ENCODE measurements at places on chromosomes 2 and 18.

DNA sequence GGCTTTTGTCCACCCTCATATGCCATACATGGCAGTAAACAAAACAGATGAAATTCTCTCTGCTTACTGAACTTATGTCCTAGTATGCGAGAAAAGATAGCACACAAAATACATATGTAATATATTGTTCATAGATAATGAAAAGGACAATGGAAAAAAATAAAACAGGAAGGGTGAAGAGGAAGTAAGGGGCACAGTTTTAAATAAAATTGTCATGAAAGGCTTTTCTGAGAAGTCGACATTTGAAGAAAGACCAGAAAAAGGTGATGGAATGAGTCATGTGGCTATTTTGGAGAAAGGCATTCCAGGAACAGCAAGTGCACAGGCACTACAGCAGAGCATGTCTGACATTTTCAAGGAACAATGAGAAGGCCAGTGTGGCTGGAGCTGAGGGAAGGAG lies 56.4 kb downstream of the KCNH7 start:
- DNase-seq, result no peak

DNA sequence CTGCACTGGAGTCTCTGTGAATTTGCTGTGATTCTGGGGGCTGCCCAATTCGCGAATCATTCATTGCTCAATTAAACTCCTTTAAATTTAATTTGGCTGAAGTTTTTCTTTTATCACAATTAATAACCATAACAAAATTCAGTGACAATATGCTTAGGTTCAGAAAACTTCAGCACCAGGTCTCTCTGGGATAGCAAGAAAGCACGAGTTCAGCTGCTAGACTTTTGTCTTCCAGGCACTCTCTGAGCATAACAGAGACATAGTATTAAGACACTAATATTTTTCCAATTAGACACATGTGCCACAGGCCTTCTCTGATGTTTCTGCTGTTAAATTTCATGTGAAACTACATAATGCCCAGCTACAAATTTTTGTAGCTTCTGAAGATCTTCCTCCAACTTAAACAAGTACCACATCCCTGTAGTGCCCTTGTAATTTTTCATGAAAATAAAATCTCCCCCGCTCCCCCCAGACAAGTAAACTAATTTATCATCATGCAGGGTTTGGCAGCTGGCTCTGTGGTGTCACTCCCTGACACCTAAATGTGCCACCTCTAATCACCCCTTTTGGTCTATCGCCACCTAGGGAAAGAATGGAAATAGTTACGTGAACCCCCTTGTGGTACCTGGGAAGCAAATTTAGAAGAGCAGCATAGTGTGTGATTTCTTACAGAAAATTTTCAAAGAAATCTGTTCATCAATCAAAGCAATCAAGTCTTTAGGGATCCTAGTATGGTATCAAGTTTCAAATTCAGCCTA lies 94.1 kb downstream of the CSRNP3 start:
- DNase-seq, result no peak

GRCh38 chr2:162967147-162967546 lies 128.6 kb upstream of the KCNH7 start:
- DNase-seq, result no peak

DNA sequence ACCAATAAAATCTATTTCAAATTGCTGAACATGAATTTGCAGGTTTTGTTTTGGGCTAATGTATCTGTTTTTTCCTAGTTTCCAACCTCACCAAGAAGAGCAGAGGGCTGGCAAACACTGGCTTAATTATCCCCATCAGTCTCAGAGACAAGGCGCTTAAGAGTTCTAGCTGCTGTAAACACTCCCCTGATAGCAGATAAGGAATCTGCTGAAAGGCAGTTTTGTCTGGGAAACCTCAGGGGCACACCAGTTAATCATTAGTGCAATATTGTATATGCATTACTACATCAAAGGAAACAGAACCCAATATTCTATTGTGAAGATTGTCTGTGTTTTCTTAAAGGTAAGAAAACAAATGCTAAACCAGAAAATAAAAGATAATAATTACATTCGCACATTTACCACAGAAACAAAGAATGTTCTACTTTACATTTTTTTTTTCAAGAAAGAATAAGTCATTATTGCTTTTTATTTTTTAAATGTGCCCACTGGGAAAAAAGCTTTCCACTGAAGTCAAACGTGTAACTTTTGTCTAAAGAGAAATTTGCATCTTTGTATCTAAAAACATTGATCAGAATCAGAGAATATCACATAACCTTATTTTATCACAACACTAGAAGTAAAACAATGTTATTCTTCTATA lies 179.1 kb downstream of the ERBB4 start:
- no peak for DNase-seq

GRCh38 chr2:68917034-68917718 lies 35.5 kb downstream of the GKN2 start:
- DNase-seq, result no peak

GRCh38 chr18:36812678-36813077 lies 16.1 kb downstream of the TPGS2 start:
- DNase-seq, result no peak

DNA sequence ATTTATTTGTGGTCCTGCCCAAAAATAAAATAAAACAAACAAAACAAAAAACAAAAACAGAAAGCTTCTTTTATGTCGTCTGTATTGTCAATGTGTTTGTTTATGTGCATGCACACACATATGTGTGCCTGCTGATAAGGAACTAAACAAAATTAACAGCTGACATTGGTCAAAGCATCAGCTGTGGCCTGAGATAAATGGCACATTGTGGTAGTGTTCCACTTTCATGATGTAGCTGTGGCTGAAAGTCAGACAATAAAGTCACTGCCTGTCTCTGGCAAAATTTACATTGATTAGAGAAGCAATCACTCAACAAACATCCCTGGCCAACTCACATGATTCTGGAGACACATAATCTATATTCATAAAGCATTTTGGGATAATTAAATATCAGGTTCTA lies 203.4 kb upstream of the PIK3C3 start:
- DNase-seq, result no peak

DNA sequence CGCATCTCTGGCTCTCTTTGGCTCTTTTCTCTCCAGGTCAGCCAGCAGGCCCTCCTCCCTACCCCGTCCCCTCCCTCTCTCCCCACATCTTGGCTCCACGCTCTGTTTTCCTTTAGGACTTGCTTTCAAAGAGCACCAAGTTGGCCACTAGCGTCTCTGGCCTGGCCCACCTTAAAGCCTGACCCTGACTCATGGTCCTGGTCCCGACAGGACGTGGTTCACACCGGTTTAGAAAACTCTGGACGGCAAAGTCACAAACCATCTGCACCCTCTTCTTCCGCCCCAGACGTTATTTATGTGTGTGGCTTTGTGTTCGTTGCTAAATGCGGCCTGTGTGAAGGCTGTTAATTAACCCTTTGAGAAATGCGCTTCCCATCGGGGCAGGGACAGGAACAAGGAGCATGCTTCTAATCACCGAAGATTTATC lies 169.0 kb upstream of the HAAO start:
- DNase-seq, result no peak

DNA sequence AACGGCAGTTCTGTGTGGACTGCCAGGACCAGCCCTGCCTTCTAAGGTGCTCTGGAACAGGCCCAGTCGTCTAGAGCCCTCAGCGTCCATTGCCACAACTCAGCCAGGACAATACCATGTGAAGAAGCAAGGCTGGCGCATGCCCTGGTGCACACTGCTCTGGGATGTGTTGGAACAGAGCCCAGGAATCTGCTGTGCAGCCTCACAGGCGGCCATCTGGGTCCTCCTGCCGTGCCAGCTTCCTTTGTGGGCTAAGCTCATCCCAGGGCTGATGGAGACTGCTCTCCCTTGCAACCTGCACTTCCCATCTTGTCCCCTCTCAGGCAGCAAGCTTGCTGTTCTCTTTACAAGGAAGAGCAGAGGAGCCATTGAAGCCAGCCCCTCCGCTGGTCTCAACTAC lies 246.4 kb upstream of the PXDN start:
- no peak for DNase-seq

GRCh38 chr2:237765875-237766274 lies 32.7 kb upstream of the RBM44 start:
- no peak for DNase-seq

- DNase-seq, result no peak
Observed at GRCh38 chr2:172901913-172902312, 166.3 kb downstream of the RAPGEF4 start.

GRCh38 chr2:224747765-224748164 lies 31.6 kb upstream of the CCDC195 start:
- no peak for DNase-seq

DNA sequence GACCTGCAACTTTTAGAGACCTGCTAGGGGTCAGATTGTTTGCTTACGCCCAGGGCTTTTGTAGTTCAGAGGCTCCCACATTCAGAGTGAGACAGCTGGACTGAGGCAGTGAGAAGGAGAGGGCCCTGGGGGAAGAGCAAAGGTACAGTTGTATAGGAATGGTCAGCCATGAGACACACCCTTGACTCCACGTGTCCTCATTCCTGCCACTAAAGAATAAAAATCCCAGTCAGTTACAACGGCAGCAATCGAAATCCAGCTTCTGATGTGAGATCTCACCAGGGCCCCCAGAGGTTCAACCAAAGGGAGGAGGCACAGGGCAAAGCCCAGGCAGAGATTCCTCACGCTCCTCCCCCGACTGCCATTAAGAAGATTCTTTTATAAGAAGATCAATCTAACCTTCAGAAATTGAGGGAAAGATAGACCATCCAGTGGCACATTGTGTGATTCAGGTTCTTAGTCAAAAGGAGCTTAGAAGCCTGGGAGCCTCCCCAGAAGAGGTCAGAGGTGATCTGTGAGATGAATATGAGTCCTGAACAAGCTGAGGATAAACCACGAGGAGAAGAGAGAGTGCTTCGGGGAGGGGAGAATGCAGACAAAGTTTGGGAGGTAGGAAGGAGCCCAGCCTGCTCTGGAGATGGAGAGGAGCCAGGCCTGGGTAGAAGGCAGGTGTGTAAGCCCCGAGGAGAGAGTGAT lies 317.0 kb downstream of the CYP26B1 start:
- no peak for DNase-seq
